ENCODE measurements at places on chromosomes 6 and 20.

DNA sequence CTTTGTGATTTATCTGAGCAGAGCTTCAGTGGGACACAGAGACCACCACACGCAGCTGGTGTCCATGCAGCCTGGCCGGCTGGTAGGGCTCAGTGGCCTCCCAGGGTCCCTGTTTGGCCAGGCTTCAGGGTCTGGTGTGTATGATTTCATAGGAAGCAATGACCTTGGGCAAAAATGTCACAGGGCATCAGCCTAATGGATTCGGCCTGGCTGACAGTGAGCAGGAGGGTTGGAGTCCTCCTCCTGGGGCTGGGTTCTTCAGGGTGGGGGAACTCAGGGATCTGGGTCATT, 47.7 kb downstream of the UBE2V1 start:
- no peak for DNase-seq

- DNase-seq = peak; percentile 29
Measured at GRCh38 chr20:10476319-10476724, 41.2 kb downstream of the SLX4IP start.

- DNase-seq = peak; percentile 37
Measured at GRCh38 chr6:132133736-132134445, 182.7 kb upstream of the CCN2 start.

- DNase-seq = no peak
Measured at GRCh38 chr6:34338811-34339210, 53.7 kb downstream of the NUDT3 start.

Measured in naive B cell (primary cell).